ENCODE measurements at places on chromosomes 13 and 19.

DNA sequence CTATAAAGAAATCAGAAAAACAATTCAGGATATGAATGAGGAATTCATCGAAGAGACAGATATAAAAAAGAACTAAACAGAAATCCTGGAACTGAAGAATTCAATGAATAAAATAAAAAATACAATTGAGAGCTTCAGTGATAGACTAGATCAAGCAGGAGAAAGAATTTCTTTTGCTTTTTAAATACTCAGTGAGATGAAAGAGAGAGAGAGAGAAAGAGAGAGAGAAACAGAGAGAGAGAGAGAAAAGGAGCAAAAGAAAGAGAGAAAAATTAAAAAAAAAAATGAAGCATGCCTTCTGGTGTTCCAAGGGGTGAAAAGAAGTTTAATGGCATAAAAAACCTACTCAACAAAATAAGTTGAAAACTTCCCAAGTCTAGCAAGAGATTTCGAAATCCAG is 22.0 kb upstream of the SLC7A9 start:
- no peak for DNase-seq

- DNase-seq = peak; percentile 26
Observed at GRCh38 chr19:29714371-29714952, 599 bp downstream of the C19orf12 start.

- DNase-seq = peak; percentile 6
Observed at GRCh38 chr19:38745316-38745715, 1.0 kb upstream of the CAPN12 start.

DNA sequence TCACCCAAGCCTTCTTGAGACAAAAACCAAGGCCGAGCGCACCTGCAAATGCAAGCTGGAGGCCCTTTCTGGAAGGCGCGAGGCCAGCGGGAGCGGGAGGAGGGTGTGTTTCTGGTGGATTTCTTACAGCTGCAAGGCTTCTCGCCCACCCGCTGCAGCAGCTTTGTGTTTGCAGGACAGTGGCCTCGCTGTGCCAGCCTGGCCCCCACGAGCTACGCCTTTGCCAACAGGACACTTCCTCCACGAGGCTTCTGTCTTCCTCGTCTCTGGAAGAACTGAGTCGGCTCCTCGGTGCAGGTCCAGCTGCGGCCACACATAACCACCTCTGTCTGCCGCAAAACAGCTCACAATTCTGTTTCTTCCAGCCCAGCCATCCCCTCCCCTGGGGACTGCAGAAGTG is 10.1 kb downstream of the ATCAY start:
- DNase-seq = no peak

- DNase-seq = no peak
Observed at GRCh38 chr13:73993661-73994060, 140.5 kb downstream of the KLF12 start.

DNA sequence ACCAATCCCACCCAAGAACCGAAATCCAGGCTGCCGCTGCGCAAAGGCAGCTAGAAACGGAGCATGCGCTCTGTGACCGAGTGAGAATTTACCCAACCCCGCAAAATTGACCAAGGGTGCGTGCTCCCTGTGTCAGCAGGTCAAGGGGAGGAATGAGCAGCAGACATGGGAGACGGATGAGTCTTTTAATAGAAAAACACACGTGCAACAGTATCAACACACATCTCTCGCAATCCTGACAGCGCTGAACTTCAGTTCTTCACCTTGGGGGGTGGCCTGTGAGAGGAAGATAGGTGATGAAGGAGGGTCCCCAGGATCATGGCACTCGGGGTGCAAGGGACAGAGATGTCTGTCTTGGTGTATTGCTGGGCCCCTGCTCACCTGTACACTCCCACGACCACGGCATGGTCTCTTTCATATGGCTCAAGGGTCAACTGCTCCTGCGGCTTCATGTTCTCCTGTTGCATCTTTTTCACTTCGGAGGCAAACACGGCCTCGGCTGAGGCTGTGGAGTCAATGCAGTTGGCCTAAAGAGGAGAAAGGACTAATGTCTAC is 402 bp upstream of the DYRK1B start:
- DNase-seq = no peak

- no peak for DNase-seq
Observed at GRCh38 chr13:95033890-95034289, 267.4 kb downstream of the ABCC4 start.

DNA sequence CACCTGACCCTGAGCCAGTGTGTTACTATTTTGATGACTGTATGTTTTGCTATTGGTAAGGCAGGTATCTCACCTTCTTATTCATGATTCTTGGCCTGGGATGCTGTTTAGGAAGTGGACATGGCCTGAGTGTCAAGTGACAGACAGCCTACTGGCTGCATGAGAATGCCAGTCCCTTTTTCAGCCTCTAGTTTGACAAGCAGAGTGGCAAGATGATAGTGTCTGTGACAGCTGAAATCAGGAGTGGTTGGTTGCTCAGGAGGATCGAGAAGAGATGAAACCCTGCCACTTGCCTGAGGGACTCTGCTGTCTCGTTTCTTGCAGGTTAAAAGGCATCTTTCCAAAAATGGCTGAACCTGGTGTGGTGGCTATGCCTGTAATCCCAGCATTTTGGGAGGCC is 7.1 kb upstream of the ELOF1 start:
- DNase-seq = no peak

DNA sequence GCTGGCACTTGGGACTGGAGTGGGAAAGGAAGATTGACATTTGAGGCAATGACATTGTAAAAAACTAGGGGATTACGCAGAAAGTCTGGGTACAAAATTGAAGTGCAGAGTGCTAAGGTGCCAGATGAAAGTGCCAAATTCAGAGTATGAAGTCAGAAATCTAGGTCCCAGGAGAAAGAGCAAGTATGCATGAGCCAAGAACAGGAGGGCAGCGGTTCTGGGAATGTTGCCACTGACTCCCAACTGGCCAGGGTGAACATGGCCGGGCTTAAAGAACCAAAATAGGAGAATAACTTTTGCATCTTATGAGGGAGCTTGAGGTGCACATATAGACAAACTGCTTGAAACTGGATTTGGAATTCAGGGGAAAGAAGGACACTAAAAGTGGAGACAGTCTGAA is 495.8 kb upstream of the KLF12 start:
- DNase-seq = no peak

DNA sequence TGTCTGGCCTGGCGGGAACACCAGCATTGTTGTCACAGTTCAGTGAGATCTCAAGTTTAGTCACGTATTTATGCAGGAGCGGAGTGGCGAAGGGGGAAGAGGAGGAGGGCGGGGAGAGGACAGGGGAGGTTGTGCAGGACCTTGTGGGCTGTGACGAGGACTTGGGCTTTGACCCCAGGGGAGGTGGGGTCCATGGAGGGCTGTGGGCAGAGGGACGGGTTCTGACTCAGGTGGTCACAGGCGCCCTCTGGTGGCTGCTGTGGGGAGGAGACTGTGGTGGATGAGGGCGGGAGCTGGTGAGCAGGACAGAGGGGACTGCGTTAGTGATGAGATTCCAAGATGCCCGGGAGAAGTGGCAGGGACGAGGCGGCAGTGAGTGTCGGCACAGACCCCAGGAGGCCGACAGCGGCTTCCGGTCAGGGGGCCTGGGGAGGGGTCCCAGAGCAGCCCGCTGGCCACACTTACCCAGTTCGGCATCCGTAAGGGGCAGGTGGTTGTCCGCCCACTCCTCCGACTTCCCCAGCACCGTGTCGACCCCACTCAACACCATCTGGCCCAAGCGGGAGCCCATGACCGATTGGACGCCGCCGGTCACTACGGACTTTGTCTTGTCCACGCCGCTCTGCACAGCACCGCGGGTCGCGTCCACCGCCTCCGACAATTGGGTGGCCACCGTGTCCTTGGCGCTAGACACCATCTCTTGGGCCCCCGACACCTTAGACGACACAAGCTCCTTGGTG is 15.7 kb downstream of the PLIN3 start:
- DNase-seq = peak; percentile 78

DNA sequence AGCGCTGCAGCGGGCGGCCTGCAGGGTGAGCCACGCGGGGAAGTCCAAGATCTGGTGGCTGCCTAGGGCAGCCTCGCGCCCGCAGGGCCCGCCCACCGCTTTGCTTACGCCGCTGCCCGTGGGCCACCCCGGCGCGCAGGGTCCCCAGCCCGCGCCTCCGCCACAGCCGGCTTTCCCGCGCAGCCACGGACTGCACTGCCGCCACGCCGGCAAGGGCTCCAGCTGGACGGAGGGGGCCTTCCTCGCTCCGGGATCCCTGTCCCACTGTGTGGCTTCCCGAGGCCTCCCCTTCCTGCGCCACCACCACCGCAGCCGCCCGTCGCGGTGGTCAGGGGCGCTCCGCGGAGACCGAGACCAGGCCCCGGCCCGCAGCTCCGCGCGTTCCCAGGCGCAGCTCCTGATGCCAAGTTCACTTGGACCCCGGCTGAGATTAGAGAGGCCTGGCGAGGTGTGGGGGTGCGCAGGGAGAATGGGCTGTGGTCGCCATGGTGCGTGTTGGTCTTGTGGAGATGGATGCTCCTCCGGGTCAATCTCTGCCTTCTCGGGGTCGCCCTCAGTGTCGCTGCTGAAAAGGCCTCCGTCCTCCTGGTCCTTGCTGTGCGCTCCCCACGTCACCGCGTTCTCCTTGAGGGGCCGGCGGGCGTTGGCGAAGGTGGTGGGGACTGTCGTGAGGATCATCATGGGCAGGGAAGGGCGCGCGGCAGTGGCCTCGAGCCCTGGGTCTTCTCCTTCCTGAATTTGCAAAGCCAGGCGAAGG is 17.9 kb upstream of the RNF17 start:
- DNase-seq = no peak

- DNase-seq = no peak
Observed at GRCh38 chr13:31426395-31426794, 226.6 kb downstream of the B3GLCT start.

DNA sequence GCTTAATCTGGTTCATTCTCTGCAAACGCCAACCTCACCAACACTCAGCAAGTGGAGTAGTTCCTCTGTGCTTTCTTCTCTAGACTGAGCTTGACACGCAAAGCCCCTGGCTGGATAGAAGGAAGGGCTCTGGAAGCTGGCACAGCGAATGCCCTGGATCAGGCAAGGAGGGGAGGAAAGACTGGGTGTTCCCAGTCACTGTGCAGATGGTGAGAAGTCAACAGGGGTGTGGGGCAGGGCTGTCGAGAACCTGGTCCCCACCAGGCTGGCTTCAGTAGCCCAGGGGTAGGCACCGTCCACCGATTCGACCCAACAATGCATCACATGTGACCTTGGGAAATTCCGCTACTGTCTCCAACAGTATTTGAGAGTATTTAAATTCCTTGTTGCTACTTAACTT is 65.5 kb downstream of the TSHZ3 start:
- no peak for DNase-seq

DNA sequence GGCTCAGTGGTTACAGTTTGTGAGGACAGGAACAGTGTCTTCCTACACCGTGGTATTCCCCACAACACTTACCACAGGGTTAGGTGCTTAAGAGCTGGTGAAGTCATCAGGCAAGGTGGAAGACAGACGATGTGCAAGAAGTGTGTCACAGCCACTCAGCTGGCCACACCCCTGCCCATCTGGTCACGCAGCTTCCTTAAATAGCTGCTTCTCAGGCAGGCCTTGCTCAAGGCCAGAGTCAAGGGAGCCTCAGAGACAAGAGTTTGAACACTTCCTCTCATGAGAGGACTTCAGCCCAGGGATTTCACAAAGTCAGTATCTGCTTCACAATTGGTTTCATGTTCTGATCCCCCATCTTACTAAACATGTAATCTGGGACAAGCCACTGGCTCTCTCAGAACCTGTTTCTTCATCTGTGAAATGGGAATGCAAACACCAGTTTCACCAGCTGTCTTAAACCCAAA is 80.3 kb upstream of the FRY start:
- DNase-seq = peak; percentile 59

DNA sequence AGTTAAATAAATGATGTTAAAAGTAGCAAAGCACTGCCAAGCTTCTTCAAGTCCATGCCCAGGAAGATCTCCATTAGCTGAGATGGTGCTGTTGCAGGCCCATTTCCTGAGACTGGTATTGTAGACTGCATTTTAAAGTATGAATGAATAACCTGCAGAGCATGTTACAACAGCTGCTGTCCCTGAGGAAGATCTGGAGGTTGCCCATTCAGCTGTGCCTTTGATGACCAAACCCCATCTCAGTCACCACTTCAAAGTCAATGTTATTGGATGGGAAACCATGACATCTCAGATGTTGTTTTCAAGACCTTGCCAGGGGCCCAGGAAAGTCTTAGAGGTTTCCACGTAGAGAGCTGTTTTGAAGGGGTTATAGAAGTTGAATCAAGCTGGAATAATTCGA is 281.3 kb downstream of the MTUS2 start:
- no peak for DNase-seq

DNA sequence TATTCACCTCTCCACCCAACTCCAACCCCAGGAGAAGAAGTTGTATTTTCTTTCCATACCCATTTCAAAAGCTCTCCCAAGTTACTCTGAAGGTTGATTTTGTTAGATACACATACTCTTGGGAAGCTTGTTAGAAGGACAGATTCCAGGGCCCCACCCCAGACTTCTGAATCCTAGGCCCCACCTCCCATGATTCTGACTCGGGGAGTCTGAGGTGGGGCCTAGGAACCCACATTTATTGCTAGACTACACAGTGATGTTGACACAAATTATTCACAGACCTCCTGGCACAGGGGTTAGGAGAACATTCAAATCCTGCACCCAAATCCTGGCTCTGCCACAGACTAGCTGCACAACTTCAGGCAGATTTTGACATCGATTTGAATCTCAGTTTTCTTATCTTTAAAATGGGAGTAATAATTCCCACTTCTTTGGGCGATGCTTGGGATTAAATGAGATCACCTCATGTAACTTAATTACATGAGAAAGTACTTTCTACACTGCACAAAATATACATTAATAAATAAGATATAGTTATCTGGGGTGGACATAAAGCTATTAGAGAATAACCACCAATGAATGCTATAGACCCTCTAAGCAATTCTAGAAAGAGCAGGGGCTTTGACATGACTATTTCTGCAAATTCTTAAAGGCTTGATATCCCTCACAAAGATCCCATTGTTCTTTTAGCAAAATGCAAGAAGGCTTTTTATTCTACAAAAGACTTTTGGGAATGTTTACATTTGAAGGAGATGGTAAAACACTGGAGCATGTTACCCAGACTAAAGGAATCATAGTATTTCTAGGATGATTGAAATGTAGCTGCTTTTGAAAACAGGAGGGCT is 18.0 kb downstream of the MBNL2 start:
- DNase-seq = no peak
